Stimulated activated CD8-positive, alpha-beta memory T cell treated with anti-CD3 and anti-CD28 coated beads, Interleukin-4, amount 100 ng/mL, for 4 hours (primary cell): ENCODE measurements at places on chromosomes 11 and 22.
A peak's percentile ranks its signal among the peaks of the same experiment; 100 is the strongest.

GRCh38 chr11:21475276-21475675 is 717.6 kb upstream of the ANO5 start:
- DNase-seq: no peak

- DNase-seq: no peak
Observed at GRCh38 chr11:98512938-98513337, 507.8 kb upstream of the CNTN5 start.

DNA sequence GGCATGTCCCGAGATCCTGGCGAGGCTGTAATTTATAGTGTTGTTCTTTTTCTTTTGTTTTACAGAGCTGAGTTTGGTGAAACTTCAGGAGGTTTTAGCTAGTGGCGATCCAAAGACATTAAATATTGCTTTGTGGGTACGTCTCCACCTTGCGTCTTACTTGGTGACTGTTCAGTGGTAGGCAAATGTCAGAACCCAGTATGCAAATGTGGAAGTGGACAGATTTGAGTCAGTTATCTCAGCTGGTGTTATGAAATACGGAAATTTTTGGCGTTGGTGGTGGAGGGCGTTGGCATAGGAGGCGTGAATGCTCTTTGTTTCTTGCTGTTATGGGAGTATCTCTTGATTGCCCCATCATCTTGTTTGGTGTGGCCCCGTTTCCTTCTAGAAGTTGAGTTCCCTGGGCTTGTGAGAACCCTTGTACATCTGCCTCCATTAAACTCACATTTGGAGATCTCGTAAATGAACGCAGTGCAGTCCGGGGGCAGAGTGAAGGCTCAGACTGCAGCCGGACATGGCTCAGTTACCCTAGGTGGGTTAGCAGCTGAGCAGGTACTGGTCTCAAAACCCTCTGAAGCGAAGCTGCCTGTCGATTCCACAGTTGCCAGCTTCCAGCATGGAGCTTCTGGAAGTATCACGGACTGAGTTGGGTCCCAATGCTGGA is 39.9 kb downstream of the PTPRJ start:
- DNase-seq: no peak

- DNase-seq: peak; percentile 64
Observed at GRCh38 chr22:41857155-41857859, 24.4 kb downstream of the SREBF2 start.

- DNase-seq: no peak
Observed at GRCh38 chr11:1008803-1009145, 27.7 kb downstream of the MUC6 start.

DNA sequence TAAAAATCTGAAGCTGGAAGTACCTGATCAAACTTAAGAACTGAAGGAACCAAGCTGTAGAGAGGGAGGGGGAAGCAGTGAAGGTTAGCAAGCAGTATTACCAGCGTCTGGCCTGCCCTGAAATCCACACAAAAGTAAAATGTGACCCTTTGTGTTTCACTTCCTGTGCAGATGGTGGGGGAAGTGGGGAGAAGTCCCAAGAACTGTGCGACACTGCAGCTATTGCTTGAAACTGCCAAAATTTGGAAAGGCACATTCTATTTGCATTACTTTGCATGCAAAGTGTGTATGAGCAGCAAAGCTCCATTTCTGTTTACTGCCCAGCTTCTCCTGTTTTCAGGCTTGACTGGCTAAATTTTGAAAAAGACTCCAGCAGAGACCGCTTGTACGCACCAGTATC is 72.1 kb upstream of the BMAL1 start:
- no peak for DNase-seq

DNA sequence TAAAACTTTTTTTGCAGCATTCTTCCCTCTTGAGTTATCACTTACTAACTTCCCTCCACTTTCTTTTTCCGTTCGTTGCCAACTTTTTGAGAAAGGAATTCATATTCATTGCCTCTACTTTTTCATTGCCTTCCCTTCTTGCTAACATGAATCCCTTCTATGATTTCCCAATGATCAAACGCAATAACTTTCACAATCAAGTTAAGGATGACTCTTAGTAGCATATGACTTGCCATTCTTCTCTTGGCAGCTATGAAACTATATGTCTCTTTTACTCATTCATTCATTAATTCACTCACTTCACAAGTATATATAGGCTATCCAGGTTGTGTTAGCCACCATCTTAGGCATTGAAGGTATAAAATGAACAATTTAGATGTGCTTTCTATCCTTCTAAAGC is 16.6 kb upstream of the ARHGAP20 start:
- no peak for DNase-seq

GRCh38 chr11:74019104-74019738 is 10.3 kb upstream of the UCP3 start:
- DNase-seq: no peak

GRCh38 chr11:93772123-93772522 is 12.0 kb upstream of the MED17 start:
- no peak for DNase-seq

DNA sequence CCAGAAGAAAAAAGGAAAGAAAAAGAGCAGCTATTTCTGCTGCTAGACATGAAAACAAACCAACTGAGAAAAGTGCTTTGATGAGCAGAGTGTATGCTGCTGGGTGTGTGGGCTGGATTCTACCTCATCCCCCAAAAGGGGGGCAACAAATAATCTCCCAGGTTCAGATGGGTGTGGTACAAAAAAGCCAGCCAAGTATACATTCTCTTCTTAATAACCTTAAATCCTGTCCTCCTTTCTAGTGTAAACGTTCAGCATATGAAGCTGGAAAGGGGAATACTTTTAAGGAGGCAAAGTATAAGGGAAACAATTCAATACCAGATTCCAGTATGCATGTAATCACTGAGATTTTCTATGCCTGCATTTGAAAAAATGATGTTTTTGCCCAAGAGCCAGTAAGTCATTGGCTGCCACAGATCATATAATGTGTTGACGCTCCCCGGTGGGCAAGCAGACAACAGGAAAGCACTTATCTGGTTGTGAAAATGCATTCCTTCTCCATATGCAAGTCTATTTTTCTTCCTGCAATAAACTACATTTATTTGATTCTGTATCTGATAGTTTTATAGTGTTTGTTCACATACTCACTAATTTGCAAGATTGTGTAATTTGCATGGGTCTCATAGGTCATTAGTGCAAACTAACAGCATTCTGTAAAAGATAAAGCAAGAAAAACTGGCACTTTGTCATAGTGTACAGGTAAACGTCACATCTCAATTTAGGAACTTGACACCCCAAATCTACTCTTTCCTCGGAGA is 201.1 kb downstream of the CADM1 start:
- no peak for DNase-seq

GRCh38 chr22:38125751-38126201 is 15.3 kb upstream of the BAIAP2L2 start:
- no peak for DNase-seq

GRCh38 chr11:104005234-104005855 is 31.1 kb upstream of the DDI1 start:
- DNase-seq: no peak

- DNase-seq: no peak
Observed at GRCh38 chr11:13881226-13881905, 81.2 kb upstream of the SPON1 start.

DNA sequence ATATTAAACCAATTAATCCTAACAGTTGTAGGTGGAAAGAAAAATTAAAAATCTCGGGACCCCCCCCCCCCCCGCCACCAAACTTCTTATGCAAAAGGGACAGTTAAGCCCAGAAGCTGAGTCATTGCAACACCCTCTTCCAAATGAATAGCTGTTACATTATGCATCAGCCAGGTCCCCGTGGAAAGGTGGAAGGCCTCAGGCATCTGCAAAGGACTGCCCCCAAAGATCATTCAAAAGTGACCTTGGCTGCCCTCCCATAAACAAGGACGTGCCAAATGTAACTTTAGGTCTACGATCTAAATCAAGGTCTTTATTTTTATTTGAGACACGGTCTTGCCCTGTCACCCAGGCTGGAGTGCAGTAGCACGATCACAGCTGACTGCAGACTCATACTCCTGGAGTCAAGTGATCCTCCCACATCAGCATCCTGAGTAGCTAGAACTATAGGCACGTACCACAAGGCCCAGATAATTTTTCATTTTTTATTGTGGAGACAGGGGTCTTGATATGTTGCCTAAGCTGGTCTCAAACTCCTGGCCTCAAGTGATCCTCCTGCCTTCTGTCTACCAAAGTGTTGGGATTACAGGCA is 22.8 kb downstream of the SYN3 start:
- DNase-seq: no peak

DNA sequence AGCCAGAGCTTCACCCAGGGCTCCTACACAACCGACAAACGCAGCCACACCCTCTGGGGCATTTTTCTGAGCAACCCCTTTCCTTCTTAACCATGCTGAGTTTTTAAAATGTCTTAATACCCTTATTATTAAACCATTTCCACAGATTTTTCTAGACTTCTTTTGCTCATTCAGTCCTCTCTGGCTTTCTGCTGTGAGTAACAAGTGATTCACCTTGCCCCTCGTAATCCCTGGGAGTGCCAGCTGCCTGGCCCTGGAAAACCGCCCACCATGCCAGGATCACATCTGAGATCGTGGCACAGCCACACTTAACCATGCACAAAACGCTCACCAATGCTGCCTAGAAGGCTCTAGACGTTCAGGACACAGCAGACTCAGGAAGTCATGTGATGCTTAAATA is 25.4 kb downstream of the YPEL1 start:
- no peak for DNase-seq

- DNase-seq: no peak
Observed at GRCh38 chr11:10540546-10540914, 457 bp downstream of the RNF141 start.

GRCh38 chr11:128573638-128574037 is 13.7 kb downstream of the ETS1 start:
- no peak for DNase-seq

- no peak for DNase-seq
Observed at GRCh38 chr22:36381513-36382128, 6.1 kb downstream of the MYH9 start.

DNA sequence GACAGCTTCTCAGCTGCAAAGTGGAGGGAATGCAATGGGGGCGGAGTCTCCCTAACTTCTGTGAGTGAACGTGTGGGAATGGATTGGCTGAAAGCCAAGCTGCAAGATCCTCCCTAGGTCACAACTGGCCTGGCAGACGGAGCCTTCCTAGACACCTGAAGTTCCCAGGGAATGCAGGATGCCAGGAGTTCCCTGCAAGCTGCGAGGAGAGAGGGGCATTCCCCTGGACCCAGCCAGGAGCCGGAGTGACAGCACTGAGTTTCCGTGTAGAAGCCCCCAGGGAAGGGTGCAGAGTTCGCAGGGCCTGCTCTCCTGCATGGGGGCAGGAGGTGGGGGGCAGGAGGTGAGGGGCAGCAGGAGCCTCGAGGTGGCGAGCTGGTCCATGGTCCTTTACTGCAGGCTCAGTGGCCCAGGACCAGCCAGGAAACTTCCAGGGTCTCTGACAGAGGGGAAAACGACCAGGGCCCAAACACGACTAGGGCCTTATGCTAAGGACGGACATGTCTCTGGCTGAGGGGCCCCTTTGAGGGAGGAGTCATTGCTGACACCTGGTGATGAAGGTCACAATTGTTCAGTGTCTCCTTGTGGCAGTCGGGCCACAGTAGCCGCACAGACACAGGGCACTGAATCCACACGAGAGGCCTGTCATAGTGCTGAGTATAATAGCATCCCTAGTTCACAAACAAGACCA is 141.4 kb downstream of the FBXO7 start:
- no peak for DNase-seq

- DNase-seq: no peak
Observed at GRCh38 chr11:33185756-33186155, 24.5 kb upstream of the CSTF3 start.

- no peak for DNase-seq
Observed at GRCh38 chr11:20015101-20015500, 145.2 kb downstream of the DBX1 start.

- DNase-seq: no peak
Observed at GRCh38 chr22:36323855-36324331, 63.9 kb downstream of the MYH9 start.
